ENCODE measurements at places on chromosomes 13 and 19. TPM values are rescaled to one million over a fixed set of nuclear protein-coding genes. Genes with fewer than 3 reads are reported as not detected.

DNA sequence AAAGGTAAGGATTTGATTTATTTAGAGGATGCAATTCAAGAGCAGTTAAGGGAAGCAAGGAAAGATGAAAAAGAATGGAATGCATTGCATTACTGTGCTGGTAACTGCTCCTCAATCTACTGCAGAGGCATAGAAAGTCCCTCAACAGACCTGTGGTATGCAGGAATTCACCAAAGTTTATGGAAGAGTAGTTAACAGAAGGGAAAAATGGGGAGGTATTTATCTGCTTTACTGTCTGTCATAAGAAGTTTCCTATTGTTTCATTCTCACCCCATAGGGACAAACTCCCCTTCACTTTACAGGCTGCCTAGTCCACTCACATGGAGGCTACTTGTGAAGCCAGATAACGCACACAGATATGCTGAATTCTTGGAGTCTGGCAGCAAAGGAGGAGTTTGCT is 354.9 kb upstream of the SPRY2 start:
- H3K36me3 ChIP-seq = no peaks in the 10 kb centered on the region
- H3K4me1 ChIP-seq = no peaks in the 10 kb centered on the region
- H3K27me3 ChIP-seq = no peaks in the 10 kb centered on the region
- no peak for DNase-seq
- H3K27ac ChIP-seq = no peak overlapping the region

- DNase-seq = no peak
- H3K4me1 ChIP-seq = no peaks in the 10 kb centered on the region
- H3K36me3 ChIP-seq = no peaks in the 10 kb centered on the region
These were observed 21.3 kb upstream of the VSTM2B start for GRCh38 chr19:29504454-29504853.

- no peak for DNase-seq
- H3K36me3 ChIP-seq = no peaks in the 10 kb centered on the region
- no peak overlapping the region for H3K27ac ChIP-seq
These were observed 2.4 kb upstream of the FPR1 start for GRCh38 chr19:51754109-51754508.

DNA sequence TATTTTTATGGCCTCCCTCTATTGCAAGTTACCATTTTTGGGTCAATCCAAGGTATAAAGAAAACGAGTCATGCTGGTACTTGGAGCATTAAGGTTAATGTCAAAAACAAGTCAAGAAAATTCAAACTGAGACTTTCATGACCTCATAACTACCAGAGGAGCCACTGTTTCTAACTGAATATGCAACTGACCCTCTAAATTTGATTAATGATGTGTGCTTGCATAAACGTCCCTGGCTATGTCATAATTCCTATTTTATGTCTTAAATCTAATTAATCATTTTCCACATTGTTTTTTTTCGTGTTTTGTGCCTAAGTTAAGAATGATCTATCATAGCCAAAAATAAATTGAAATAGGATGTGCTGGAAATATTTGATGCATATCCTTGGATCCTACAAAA is 396.7 kb upstream of the GPC6 start:
- H3K4me3 ChIP-seq = no peak overlapping the region
- no peaks in the 10 kb centered on the region for H3K36me3 ChIP-seq
- H3K4me1 ChIP-seq = no peaks in the 10 kb centered on the region
- DNase-seq = no peak
- no peak overlapping the region for H3K27ac ChIP-seq

DNA sequence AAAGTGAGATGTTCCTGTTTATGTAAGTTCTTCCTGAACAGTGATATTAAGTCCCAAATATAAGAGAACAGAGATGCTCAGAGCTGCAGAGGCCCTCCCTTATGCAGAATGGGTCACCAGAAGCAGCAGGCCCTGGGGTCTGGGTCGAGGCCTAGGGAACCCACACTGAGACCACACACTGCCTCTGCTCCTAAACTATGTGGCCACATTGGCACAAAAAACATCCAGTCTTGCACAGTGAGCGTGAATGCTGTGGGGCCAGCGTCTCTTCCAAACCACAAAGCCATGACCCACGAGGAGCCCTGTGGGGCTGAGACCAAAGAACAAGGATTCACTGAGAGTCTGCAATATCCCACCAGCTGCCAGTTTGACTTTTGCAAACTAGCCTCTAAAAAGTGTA is 23.6 kb downstream of the PROZ start:
- DNase-seq = no peak
- H3K4me1 ChIP-seq = peaks cover 25% of the 10 kb centered on the region
- peak overlapping the region; percentile 63 for H3K27ac ChIP-seq
- peaks cover 44% of the 10 kb centered on the region for H3K36me3 ChIP-seq
- no peaks in the 10 kb centered on the region for H3K27me3 ChIP-seq
- H3K4me3 ChIP-seq = no peak overlapping the region

GRCh38 chr19:58395979-58396627 is 647 bp downstream of the RNF225 start:
- no peak overlapping the region for H3K4me3 ChIP-seq
- no peak for DNase-seq
- H3K27me3 ChIP-seq = no peaks in the 10 kb centered on the region
- H3K36me3 ChIP-seq = peaks cover 26% of the 10 kb centered on the region
- H3K27ac ChIP-seq = no peak overlapping the region

The NLRP11 gene
- not detected for total RNA-seq

The THSD1 gene
- total RNA-seq = 19.0 TPM

The SYNE4 gene
- not detected for total RNA-seq

The ZNF730 gene
- total RNA-seq = 3.2 TPM

The GSX1 gene
- total RNA-seq = not detected

The ZNF540 gene
- 0.28 TPM for total RNA-seq
